ENCODE measurements at places on chromosomes 6 and 20. TPM values are rescaled to one million over a fixed set of nuclear protein-coding genes. Genes with fewer than 3 reads are reported as not detected.

GRCh38 chr20:62540504-62540903 lies 64.7 kb upstream of the GATA5 start:
- no peak for DNase-seq

DNA sequence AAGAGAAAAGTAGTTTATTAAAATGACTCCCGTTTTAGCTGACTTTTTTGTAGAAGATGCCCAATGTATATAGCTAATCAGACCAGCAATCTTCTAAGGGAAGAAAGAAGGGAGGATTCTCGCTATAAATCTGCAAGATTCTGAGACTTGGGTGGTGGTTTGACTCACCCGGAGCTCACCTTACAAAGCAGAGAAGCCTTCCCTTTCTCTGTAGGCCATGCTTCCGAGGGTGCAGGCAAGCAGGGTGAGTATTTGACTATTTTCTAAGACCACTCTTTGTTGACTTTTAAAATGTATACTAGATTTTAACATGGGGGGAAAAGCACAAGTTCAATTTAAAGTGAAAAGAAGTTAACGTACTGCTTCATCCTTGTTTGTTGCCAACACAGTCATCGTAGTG lies 2.7 kb downstream of the OLIG3 start:
- DNase-seq, result no peak

DNA sequence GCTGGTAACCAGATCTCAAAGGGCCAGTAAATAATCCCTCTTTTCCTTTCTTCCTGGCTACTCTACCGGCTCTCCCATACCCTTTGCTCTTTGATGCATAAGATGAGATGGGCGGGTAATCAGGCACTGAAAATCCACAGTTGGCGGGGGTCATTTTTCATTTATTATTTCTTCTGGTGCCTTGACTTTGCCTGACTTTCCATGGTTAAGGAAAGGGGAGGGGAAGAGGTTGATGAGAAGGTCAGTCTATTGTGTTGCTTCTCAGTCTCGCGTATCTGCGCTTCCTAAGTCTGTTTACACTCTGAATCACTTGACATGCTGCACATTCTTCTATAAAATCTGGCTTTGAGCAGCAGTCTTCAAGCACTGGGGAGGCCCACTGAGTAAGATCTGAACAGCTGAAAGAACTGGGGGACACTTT lies 121.1 kb upstream of the HDGFL1 start:
- DNase-seq, result peak; percentile 52

GRCh38 chr6:35181933-35182612 lies 31.7 kb upstream of the SCUBE3 start:
- peak; percentile 45 for DNase-seq

GRCh38 chr6:6612308-6612707 lies 23.8 kb downstream of the LY86 start:
- DNase-seq, result no peak

DNA sequence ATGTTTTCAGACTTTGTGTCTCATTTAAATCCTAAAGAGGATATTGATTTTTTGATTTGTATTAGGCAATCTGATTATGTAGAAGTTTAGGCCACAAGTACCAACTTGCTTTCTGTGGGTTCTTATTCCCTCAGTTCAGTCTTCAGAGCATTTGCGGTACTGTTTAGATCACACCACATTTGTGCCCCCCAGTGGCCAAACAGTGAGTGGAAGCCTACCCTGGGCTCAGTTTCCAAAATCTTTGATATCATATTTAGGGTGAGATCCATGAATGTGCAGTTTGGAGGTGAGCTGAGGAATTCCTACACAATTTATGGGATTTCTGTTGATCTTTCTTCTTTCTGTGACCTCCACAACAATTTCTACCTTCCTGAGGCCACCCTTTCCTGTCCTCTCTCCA lies 92.3 kb upstream of the FUT9 start:
- peak; percentile 7 for DNase-seq

GRCh38 chr6:135282395-135282794 lies 101.3 kb downstream of the MYB start:
- no peak for DNase-seq

- DNase-seq, result no peak
Measured at GRCh38 chr20:14801591-14802325, 464.3 kb upstream of the FLRT3 start.

DNA sequence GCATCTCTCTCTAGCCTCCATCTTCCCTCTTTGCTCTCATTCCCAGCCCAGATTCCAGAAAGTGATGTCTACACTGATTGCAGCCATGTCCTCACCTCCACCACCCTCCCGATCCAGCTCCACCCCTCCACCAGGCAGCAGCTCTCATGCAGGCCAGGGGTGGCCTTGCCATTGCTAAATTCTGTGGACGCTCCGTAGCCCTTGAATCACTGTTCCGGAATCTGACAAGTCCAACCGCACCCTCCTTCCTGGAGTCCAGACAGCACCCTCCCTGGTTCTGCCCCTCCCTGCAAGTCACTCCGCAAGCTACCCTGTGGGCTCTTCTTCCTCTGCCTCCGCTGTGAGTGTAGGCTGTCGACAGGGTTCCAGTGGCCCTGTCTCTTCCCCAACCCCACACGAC lies 26.2 kb downstream of the TNXB start:
- DNase-seq, result no peak

DNA sequence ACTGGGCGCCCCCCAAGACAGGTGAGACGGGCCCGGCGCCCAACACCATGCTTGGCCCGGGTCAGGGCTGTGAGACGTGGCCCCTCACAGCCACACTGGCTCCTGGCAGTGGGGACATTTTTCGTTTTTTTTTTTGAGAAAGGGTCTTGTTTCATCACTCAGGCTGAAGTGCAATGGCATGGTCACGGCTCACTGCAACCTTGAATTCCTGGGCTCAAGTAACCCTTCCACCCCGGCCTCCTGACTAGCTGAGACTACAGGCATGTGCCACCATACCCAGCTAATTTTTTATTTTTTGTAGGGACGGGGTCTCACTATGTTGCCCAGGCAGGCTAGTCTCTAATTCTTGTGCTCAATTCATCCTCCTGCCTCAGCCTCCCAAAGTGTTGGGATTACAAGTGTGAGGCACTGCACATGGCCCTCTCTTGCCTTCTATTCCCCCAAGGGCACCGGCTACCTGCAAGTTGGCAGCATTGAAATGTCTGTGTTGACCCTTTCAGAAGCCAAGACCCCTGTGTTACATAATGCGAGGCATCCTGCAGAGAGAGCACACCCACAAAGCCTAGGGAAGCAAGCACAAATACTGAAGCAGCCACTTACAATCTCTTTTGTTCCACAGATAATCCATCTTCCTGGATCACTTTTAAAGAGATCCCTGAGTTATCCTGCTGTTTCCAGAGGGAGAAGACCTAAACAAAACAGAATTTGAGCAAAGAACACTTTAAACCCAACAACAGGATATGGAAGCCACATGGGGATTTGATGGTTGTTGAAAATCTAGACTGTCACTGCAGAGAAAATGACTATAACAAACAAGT lies 57.5 kb upstream of the SLC4A11 start:
- DNase-seq, result no peak

DNA sequence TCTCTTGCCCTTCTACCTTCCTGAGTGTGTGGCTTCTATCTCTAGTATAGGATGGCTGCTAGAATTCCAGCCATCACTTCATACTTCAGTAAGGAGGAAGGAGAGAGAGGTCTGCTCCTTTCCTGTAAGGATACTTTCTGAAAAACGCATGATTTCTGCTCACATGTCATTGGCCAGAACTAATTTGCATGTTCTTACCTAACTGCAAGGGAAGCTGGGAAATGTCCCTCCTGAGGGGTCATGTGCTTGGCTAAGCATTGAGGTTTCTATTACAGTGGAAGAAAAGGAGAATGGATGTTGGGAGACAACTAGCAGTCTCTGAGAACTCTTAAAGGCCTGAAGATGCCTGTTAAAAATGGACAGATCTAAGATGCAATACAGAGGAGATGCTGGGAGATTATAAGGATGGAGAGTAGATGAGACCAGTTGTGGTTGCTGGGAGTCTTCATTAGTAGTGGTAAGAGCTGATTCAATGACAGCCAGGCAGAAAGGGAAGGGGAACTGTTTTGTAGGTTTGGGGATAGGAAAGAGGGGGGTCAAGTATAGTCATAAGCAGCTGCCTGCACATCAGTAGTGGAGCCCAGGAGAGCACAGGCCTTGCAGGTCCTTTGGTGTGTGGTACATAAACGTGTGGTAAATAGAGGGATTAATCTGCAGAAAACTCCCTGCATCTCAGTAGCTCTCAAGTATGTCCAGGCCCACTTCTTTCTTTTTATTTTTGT lies 20.2 kb downstream of the CDS2 start:
- no peak for DNase-seq

GRCh38 chr6:70657706-70658105 lies 10.0 kb upstream of the SMAP1 start:
- DNase-seq, result no peak

DNA sequence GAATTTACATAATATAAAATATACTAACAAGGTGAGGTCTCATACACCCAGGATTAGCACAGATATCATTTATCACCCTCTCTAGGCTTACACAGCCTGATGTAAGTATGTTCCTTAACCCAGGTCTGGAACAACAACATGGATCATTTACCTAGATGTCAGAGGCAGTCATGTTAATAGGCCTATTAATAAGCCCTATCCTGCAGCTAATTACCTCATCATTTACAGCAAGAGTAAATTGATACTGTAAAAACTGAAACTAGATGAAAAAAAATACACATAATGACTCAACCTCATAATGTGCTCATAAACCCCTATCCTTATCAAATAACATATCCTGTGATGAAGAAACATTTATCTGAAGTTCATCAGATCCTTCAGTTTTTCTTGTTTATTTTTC lies 334.3 kb upstream of the MANEA start:
- DNase-seq, result no peak

- DNase-seq, result no peak
Measured at GRCh38 chr6:168715643-168716481, 274.9 kb downstream of the SMOC2 start.

DNA sequence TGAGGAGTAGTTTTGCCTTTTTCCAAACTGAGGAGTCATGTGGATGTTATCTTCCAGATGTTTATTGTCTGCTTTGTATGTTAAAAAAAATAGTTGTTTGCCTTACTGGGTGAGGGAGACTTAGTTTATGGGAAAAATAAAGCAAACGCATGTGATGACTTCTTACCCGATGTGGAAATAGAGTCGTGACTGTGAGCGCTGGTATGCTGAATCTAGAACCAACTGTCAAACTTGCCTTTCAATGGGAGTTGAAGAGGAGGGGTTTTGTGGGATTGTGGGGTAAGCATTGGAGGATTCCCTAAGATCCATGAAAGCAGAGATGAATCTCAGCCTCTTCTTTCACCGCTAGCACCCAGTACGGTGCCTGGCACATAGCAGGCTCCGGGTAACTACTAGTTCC lies 5.3 kb downstream of the DCBLD1 start:
- peak; percentile 15 for DNase-seq

- DNase-seq, result no peak
Measured at GRCh38 chr20:24954151-24954550, 5.1 kb downstream of the CST7 start.

DNA sequence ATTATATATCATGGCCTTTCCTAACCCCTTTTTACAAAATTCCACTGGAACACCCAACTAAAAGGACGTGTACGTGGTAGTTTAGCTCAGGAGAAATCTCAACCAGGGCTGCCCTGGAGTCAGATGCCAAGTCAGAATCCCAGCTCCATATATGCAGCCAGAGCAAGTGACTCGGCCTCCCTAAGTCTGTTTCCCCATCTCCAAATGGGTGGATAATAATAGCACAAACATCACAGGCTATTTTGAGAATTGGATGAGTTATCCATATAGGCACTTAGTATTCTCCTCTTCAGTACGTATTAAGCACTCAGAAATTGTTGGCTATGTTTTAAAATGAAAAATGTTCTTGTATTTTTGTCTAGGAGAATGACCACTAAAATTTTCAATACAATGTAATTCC lies 481.5 kb downstream of the CD109 start:
- DNase-seq, result no peak

- DNase-seq, result no peak
Measured at GRCh38 chr6:86107985-86108384, 465.3 kb upstream of the SYNCRIP start.

DNA sequence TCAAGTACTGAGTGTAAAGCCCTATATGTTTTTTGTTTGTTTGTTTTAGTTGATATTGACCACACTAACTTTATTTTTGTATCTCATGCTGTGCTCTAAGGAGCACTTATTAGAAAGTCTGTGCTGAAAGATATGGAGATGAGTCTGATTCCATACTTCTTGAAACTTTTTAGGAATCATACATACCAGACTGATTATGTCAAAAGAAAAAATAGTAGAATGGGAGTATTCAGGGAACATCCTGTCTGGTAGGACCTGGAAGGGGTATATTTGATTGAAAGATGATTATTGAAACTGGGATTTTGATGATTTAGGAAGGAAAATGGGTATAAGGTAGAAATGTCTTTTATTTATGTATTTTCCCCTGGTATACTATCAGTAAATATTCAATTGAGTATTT lies 111.4 kb downstream of the QKI start:
- DNase-seq, result no peak

- no peak for DNase-seq
Measured at GRCh38 chr20:53517146-53517545, 76.5 kb downstream of the ZNF217 start.

The SPDEF gene
- 28.0 TPM for total RNA-seq

The GRM4 gene
- not detected for total RNA-seq

The KCNB1 gene
- total RNA-seq, result 0.58 TPM

The LST1 gene
- total RNA-seq, result 6.7 TPM

The HSPA1L gene
- total RNA-seq, result 1.7 TPM

The SAMD5 gene
- 11.6 TPM for total RNA-seq

The ATP9A gene
- 14.6 TPM for total RNA-seq

The TOX2 gene
- 4.5 TPM for total RNA-seq

The EEF1A2 gene
- total RNA-seq, result 0.58 TPM

The SNX9 gene
- 22.9 TPM for total RNA-seq

The TUBB1 gene
- total RNA-seq, result not detected

The SALL4 gene
- not detected for total RNA-seq

The TCF21 gene
- total RNA-seq, result 15.6 TPM
